Activated naive CD4-positive, alpha-beta T cell treated with anti-CD3 and anti-CD28 coated beads for 36 hours (primary cell): ENCODE measurements at places on chromosomes 7 and 10. TPM values are rescaled to one million over a fixed set of nuclear protein-coding genes. Genes with fewer than 3 reads are reported as not detected.

ARHGAP21 gene
- 15.0 TPM for total RNA-seq

IFIT1B gene
- total RNA-seq = not detected

OR2A7 gene
- total RNA-seq = 1.6 TPM

AS3MT gene
- 1.2 TPM for total RNA-seq

GRCh38 chr10:11742009-11742778, at the start of gene ECHDC3:
ECHDC3 (plus strand) TSS chr10:11742382; CDS start chr10:11742577, 195 bp downstream.
- peaks cover 14% of the 10 kb centered on the region for H3K27me3 ChIP-seq

- H3K27me3 ChIP-seq = peaks cover 11% of the 10 kb centered on the region
- H3K36me3 ChIP-seq = no peaks in the 10 kb centered on the region
- no peaks in the 10 kb centered on the region for H3K4me1 ChIP-seq
- H3K4me3 ChIP-seq = no peak overlapping the region
- no peak overlapping the region for H3K27ac ChIP-seq
- no peak for DNase-seq
These were observed 97.0 kb downstream of the CTTNBP2 start for GRCh38 chr7:117776224-117776623.

DNA sequence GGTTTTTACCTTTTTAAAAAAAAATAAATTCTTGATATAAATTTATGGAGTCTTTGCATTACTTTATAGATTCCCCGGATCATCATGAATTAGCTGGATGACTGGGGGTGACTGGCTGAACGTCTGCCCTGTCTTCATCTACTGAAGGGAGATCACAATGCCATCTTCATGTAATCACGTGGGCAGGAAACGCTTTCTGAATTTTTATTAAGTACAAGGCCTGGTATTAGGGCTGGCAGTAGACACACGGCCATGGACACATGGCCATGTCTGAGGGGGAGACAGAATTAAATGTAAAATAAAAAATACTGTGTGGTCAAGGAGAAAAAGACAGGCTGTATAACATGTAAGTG, 111.2 kb downstream of the VIPR2 start:
- H3K36me3 ChIP-seq = no peaks in the 10 kb centered on the region
- no peak for DNase-seq
- no peak overlapping the region for H3K4me3 ChIP-seq
- H3K27me3 ChIP-seq = peaks cover 12% of the 10 kb centered on the region

GRCh38 chr10:44776181-44776580, 135.0 kb upstream of the TMEM72 start:
- no peaks in the 10 kb centered on the region for H3K4me1 ChIP-seq
- DNase-seq = no peak
- no peaks in the 10 kb centered on the region for H3K27me3 ChIP-seq
- no peak overlapping the region for H3K27ac ChIP-seq
- no peaks in the 10 kb centered on the region for H3K36me3 ChIP-seq

DNA sequence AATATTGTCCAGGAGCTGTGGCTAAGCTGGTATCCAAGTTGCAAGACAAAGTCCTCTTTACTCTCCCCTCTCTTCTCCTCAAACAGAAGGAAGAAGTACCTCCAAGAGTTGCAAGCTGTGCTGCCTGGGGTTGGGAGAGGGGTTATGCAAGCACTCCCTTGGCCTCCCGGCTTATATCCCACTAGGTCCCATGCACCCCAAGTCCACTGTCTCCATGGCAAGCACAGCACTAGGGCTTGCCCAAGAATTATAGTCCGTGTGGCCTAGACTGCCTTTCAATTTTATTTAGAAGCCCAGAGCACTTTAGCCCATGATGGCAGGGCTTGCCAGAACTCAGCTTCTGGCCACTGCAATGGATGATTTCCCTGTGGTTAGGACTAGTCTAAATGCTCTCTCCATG, 40.4 kb upstream of the TECTB start:
- no peak for DNase-seq
- H3K27ac ChIP-seq = no peak overlapping the region
- H3K4me1 ChIP-seq = no peaks in the 10 kb centered on the region
- H3K36me3 ChIP-seq = peaks cover 4% of the 10 kb centered on the region

GRCh38 chr7:148289630-148290029, 300.9 kb upstream of the C7orf33 start:
- no peak overlapping the region for H3K4me3 ChIP-seq
- DNase-seq = no peak
- no peaks in the 10 kb centered on the region for H3K4me1 ChIP-seq
- H3K36me3 ChIP-seq = no peaks in the 10 kb centered on the region

DNA sequence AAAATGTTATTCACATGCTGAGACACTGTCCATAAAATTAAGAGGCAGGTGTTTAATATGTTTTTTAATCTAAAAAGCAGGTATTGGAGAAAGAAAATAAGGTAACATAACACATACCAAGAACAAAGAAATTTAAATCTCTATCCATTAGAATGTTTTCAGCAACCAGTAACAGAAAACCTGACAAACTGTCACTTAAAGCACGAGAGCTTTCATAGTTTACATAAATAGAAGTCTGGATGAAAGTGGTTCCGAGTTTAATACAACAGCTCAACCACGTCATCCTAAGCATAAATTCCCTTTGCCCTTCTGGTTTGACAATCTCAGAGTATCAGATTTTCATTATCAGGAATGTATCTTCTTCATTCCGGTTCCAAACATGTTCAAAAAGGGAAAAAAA, 1249.4 kb upstream of the SORCS1 start:
- no peak overlapping the region for H3K4me3 ChIP-seq
- no peaks in the 10 kb centered on the region for H3K4me1 ChIP-seq
- no peak overlapping the region for H3K27ac ChIP-seq
- no peaks in the 10 kb centered on the region for H3K27me3 ChIP-seq
- no peaks in the 10 kb centered on the region for H3K36me3 ChIP-seq

DNA sequence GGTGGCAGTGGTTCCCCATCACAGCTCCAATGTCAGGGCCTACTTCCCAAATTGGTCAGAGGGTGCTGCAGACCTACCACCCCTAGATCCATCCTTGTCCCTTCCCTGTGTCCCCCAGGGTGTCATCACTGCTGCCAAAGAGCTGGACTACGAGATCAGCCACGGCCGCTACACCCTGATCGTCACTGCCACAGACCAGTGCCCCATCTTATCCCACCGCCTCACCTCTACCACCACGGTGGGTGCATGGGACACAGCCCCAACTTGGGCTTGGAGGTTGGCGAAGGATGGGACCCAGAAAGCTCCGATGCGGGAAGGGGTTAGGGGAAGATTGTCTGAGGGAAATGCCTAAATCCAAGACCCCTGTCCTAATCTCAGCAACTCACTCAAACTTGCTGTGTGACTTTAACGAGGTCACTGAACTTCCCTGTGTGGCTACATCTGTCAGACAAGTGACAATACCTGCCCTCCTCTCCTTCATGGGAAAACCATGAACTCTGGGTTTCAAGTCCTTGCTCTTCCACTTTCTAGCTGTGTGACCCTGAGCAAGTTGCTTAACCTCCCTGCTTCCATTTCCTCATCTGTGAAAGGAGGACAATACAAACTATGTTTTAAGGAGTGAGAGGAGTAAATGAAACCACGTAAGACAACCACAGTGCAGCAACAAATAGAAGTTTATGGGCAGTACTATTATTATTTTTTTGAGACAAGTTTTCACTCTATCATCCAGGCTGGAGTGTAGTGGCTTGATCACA, 4.9 kb upstream of the VSIR start:
- no peaks in the 10 kb centered on the region for H3K27me3 ChIP-seq
- H3K4me3 ChIP-seq = no peak overlapping the region
- H3K27ac ChIP-seq = no peak overlapping the region
- H3K4me1 ChIP-seq = peaks cover 35% of the 10 kb centered on the region

GRCh38 chr7:1779445-1779844, 109.4 kb downstream of the ELFN1 start:
- no peaks in the 10 kb centered on the region for H3K36me3 ChIP-seq
- no peak overlapping the region for H3K27ac ChIP-seq
- no peak overlapping the region for H3K4me3 ChIP-seq

DNA sequence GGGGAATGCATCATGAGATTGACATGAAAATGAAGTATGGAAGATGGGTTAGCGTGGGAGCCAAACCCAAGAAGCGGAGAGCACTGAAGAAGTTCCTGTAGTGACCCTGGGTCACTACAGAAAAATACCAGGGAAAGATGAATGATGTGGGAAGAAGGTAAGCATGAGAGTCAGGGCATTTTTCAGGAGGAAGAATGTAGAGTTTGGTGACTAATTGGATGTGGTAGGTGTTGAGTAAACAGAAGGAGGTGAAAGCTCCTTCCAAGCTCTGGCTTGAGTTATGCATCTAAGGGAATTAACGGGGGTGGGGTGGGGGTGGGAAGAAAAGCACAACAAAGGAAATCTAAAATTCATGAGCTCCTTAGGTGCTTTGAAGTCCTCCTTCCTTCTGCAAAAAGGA, 238.1 kb upstream of the AOAH start:
- H3K36me3 ChIP-seq = peaks cover 23% of the 10 kb centered on the region
- H3K4me3 ChIP-seq = no peak overlapping the region
- DNase-seq = no peak
- no peaks in the 10 kb centered on the region for H3K27me3 ChIP-seq
- peak overlapping the region; percentile 37 for H3K27ac ChIP-seq
- H3K4me1 ChIP-seq = peaks cover 47% of the 10 kb centered on the region

DNA sequence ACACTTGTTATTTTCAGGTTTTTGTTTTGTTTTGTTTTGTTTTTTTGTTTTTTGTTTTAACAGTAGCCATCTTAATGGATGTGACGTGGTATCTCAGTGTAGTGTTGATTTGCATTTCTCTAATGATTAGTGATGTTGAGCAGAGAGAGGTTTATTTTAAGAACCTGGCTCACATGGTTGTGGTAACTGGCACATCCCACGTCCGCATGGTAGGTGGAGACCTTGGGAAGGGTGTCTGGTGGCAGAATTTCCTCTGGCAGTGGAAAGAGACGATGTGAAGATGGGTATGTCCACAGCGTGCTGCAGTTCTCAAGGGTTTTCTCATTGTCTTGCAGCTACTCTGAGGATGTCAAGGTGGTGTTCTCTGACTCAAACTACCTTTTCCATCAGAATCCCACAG, 252.2 kb downstream of the GALNT17 start:
- no peak overlapping the region for H3K27ac ChIP-seq
- H3K27me3 ChIP-seq = no peaks in the 10 kb centered on the region
- DNase-seq = no peak

DNA sequence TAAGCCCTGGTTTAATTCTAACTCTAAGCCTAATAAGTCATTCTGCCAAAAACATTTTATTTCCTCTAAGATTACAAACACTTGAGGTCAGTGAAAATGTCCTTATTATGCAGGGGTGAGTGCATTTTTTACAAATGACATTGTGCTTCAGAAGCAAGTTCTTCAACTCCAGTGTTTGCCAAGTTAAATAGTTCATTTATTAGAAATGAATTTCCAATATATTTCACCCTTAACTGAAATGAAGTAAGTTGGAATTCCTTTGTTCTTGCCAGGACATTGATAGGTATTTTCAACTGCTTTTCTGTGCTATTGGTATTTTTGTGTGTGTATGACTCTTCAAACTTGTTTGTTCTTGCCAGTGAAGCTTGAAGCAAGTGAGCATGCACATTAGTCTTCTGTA, 89.5 kb upstream of the CCDC6 start:
- DNase-seq = no peak
- no peak overlapping the region for H3K4me3 ChIP-seq
- H3K36me3 ChIP-seq = no peaks in the 10 kb centered on the region
- H3K27ac ChIP-seq = no peak overlapping the region
- peaks cover 15% of the 10 kb centered on the region for H3K27me3 ChIP-seq

- DNase-seq = no peak
- no peak overlapping the region for H3K27ac ChIP-seq
- no peaks in the 10 kb centered on the region for H3K4me1 ChIP-seq
- no peak overlapping the region for H3K4me3 ChIP-seq
These were observed 180.0 kb downstream of the PHF14 start for GRCh38 chr7:11153694-11154093.

DNA sequence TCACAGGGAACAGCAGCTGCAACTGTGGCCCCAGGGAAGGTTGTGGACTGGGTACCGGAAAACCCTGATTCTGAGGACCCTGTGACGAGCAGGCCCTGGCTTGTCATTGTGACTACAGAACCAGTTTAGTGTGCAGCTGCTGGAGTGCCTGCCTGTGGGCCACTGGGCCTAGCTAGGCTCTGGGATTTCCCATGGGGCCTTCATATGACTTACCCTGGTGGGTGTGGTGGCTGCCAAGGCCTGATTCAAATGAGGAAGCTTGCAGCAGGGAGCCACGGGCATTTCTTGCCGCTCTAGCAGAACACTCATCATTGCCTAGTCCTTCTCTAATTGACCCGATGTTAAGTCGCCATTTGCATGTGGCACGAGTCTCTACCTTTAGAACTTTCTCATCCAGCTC, 14.7 kb upstream of the CAMK2G start:
- no peaks in the 10 kb centered on the region for H3K27me3 ChIP-seq
- H3K4me1 ChIP-seq = peaks cover 2% of the 10 kb centered on the region
- peak; percentile 69 for DNase-seq
- no peak overlapping the region for H3K4me3 ChIP-seq

DNA sequence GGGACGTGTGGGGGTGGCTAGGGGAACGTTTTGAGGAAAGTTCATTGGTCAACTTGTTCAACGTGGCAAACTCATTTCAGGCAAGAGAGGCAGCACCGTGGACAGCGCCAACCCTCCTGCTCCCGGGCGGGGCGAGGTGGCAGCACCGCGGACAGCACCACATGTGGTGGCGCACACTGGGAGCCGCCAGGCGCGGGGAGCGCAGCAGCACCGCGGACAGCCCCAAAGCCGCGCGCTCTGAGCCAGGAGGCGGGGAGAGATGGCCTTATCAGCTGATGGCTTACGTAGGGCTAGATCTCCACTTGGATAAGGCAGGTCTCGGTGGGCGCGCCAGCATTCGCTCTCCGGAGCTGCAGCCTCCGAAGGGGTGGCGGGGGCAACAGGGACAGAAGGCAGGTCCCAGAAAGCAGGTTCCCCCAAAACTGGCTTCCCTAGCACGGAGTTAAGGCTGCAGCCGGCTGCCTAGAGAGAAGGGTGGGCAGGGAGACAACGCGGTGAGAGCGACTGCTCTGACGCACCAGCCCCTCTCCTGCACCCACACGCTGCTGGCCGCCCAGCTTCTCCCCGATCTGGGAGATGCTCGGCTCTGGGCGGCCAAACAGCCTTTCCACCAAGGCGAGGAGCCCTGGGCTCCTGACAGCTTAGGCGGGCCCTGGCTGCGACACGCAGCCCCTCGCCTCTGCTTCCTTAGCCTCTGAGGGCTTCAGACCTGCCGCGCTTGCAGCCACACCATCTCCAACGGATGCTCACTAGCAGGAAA, at the start of gene HTR5A:
HTR5A (plus strand) TSS at position 333 of the 760 bp plus-strand sequence. CDS start 576 bp downstream, outside the sequence.
- peaks cover 52% of the 10 kb centered on the region for H3K27me3 ChIP-seq
- DNase-seq = peak; percentile 92
- H3K36me3 ChIP-seq = no peaks in the 10 kb centered on the region
- H3K27ac ChIP-seq = no peak within 1 kb of the TSS
- peaks cover 2% of the 10 kb centered on the region for H3K4me1 ChIP-seq

GRCh38 chr10:7272008-7272407, 138.8 kb downstream of the SFMBT2 start:
- H3K27me3 ChIP-seq = no peaks in the 10 kb centered on the region
- peak; percentile 42 for DNase-seq
- peak overlapping the region; percentile 63 for H3K4me3 ChIP-seq
- peaks cover 34% of the 10 kb centered on the region for H3K36me3 ChIP-seq
- peaks cover 84% of the 10 kb centered on the region for H3K4me1 ChIP-seq

- peak; percentile 87 for DNase-seq
- no peaks in the 10 kb centered on the region for H3K27me3 ChIP-seq
- H3K4me1 ChIP-seq = peaks cover 94% of the 10 kb centered on the region
- peak overlapping the region; percentile 98 for H3K27ac ChIP-seq
These were observed 65.0 kb downstream of the STK17A start for GRCh38 chr7:43647673-43648472.

GRCh38 chr10:45095286-45095685, 94.6 kb downstream of the ZNF22 start:
- no peaks in the 10 kb centered on the region for H3K4me1 ChIP-seq
- H3K27ac ChIP-seq = no peak overlapping the region
- H3K4me3 ChIP-seq = no peak overlapping the region
- peaks cover 30% of the 10 kb centered on the region for H3K27me3 ChIP-seq
- no peak for DNase-seq

- H3K4me3 ChIP-seq = peak within 1 kb of the TSS; percentile 64
- H3K4me1 ChIP-seq = peaks cover 15% of the 10 kb centered on the region
- DNase-seq = peak; percentile 31
- no peak within 1 kb of the TSS for H3K27ac ChIP-seq
These were observed at the start of gene TMEM178B for GRCh38 chr7:141073641-141074161. TMEM178B (plus strand) TSS chr7:141074064.
